Smooth muscle cell of the umbilical artery (primary cell): ENCODE measurements at places on chromosomes 1 and 21. TPM values are rescaled to one million over a fixed set of nuclear protein-coding genes. Genes with fewer than 3 reads are reported as not detected.

Gene SLAMF9
- 0.09 TPM in 1 of 2 replicates, not detected in the other for total RNA-seq

Gene LCE1B
- total RNA-seq, result not detected in 2 replicates

Gene ERG
- 0.59 and 0.92 TPM in 2 replicates for total RNA-seq

Gene GSTM1
- 0.51 and 9.8 TPM in 2 replicates for total RNA-seq

Gene KCNAB2
- 3.9 and 7.2 TPM in 2 replicates for total RNA-seq

Gene ATP1A4
- not detected in 2 replicates for total RNA-seq

Gene CLCA1
- total RNA-seq, result not detected in 2 replicates

Gene SPATA21
- not detected in 2 replicates for total RNA-seq

Gene TMEM81
- 1.4 and 1.8 TPM in 2 replicates for total RNA-seq

Gene BARHL2
- not detected in 2 replicates for total RNA-seq

Gene OR2T35
- not detected in 2 replicates for total RNA-seq

Gene MCOLN2
- 0.30 and 1.9 TPM in 2 replicates for total RNA-seq

Gene NTMT2
- total RNA-seq, result not detected in 2 replicates

Gene AMY1B
- total RNA-seq, result not detected in 2 replicates

Gene KCNK2
- 5.3 and 25.5 TPM in 2 replicates for total RNA-seq

Gene IL20
- total RNA-seq, result not detected in 2 replicates

Gene LHX8
- total RNA-seq, result not detected in 2 replicates

Gene KRTAP11-1
- total RNA-seq, result not detected in 2 replicates

Gene MTMR11
- total RNA-seq, result 3.9 and 4.8 TPM in 2 replicates

Gene HSPB7
- total RNA-seq, result 5.9 and 6.4 TPM in 2 replicates

Gene MYOM3
- total RNA-seq, result 0.18 and 0.30 TPM in 2 replicates

Gene CD58
- total RNA-seq, result 22.0 and 33.4 TPM in 2 replicates

Gene ZBTB8B
- under 0.01 TPM in 2 replicates for total RNA-seq

Gene HMGCS2
- total RNA-seq, result not detected in 2 replicates

Gene RHBDL2
- 0.30 and 3.8 TPM in 2 replicates for total RNA-seq

Gene APCS
- not detected in 2 replicates for total RNA-seq

Gene SPRR2E
- not detected in 2 replicates for total RNA-seq

Gene FBXO2
- 1.6 and 3.6 TPM in 2 replicates for total RNA-seq

Gene SPRR2B
- total RNA-seq, result not detected in 2 replicates

Gene PBXIP1
- total RNA-seq, result 87.2 and 138 TPM in 2 replicates

Gene AK4
- 42.5 and 70.7 TPM in 2 replicates for total RNA-seq

Gene CD1E
- total RNA-seq, result not detected in 2 replicates

Gene OR2T1
- total RNA-seq, result not detected in 2 replicates

Gene SRM
- total RNA-seq, result 31.8 and 69.2 TPM in 2 replicates

Gene INSRR
- not detected in 2 replicates for total RNA-seq

Gene GPN2
- total RNA-seq, result 9.2 and 11.9 TPM in 2 replicates

Gene RGS1
- total RNA-seq, result not detected in 2 replicates

Gene CLIC6
- not detected in 2 replicates for total RNA-seq

Gene LRRC39
- total RNA-seq, result 0.30 and 0.37 TPM in 2 replicates
